Stimulated activated CD4-positive, alpha-beta T cell treated with anti-CD3 and anti-CD28 coated beads, Interleukin-1b, Interleukin-23, amount 100 ng/mL, for 24 hours (primary cell): ENCODE measurements at places on chromosomes 12 and 14.

GRCh38 chr14:97185186-97185585 lies 388.0 kb downstream of the VRK1 start:
- no peak for DNase-seq

GRCh38 chr14:77646907-77647306 lies 30.5 kb upstream of the SPTLC2 start:
- no peak for DNase-seq

DNA sequence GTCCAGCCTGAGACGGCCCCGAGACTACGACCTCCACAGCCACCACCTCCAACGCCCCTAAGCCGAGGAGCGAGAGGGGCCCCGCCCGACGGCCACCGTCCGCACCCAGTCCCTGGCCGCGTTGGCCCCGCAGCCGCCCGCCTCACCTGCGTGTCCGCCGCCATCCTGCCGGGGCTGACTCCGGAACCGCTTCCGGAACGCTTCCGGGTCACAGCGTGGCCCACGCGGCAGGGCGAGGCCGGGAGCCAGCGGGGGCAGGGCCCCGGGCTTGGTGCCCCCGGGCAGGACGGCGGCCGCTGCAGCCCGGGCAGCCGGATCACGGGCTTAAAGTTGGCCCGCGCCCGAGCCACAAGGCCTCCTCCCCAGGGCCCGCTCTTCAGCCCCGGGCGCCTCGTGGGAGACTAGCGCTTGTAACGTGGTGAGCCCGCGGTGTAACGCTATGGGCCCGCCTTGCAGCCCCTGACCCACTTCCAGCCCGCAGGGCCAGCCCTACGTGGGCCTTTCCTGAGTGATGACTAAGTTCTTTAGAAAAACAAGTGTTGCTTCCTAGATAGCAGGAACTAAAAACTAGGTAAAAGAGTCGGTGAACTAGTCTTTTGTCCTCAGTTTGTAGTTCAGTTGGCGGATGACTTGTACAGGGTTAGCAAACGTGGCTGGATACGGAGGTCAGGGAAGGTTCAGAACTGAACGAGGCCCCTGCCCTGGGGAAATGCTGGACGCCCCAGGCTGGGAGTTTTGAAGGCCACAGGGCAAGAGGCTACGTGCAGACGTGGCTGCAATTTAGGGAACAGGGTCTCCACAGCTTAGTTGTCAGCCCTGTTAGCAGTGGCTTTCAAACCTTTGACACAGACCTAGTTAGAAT lies at the start of gene GCN1:
TSS of gene GCN1 (minus strand) at position 182 of the 862 bp plus-strand sequence. CDS start at position 164, 18 bp downstream.
- DNase-seq, result peak; percentile 77

GRCh38 chr14:49581209-49582112 lies 4.7 kb downstream of the RPS29 start:
- no peak for DNase-seq

- no peak for DNase-seq
These were observed 203.1 kb upstream of the CNOT2 start for GRCh38 chr12:70040141-70040540.

GRCh38 chr12:109912855-109913321 lies 12.8 kb downstream of the TCHP start:
- no peak for DNase-seq

GRCh38 chr12:93972411-93973208 lies 175.8 kb upstream of the PLXNC1 start:
- no peak for DNase-seq

- DNase-seq, result no peak
These were observed 53.3 kb downstream of the BMAL2 start for GRCh38 chr12:27385766-27386564.

DNA sequence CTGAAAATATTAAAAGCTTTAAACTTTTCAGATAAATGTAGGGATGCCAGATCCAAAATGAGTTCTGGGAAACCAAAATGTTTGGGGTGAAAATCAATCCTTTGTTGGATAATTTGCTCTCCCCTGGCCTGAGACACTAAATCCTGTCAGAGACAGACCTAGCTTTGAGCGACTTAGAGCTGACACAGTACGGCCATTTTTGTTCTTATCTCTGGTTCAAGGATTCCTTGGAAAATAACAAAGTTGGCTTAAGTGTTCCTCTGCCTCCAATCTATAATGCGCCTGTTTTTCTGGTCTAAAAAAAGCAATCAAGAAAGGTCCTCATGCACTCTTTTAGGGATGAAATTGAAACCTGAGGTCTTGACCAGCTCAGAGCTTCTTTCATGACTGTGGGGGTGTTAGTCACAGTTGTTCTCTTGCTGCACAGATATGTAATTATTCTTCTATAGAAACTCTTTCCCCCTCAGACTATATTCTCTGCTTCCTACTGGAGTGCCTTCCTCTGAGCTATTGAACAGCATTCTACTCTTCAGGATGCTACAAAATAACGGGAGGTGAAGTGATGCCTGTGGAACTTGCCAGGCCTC lies 52.3 kb upstream of the EGLN3 start:
- no peak for DNase-seq

DNA sequence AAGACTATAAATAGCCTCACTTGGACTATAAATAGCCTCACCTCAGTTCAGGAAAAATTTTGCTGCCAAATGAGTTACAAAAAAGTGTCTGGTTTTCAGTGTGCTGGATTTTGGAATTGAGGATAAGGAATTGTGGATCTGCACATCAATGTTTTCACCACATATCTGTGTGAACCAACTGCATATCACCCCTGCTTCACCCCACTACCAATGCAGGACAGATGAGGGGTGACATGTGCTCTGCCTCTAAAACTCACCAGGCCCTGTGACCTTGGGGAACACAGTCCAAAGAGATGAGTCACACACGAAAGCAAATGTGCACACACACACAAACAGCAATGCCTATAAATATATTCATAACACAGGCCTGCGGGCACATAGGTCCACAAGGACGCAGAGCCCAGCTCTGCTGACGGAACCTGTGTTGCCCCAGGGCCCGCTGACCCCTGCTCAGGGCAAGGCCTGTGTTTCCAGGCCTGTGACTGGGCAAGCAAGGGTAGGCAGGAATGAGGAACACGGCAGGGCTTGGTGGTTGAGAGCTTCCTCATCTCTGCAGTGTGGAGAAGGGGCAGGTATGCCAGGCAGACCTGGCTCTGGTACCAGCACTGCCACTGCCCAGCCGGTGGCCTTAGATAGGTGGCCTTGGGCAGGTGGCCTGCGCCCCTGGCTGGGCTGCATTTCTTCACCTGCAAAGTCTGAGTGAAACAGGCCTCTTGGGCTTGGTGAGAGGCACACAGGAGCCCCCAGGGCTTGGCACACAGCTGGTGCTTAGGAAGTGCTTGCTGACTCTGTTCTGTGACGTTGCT lies 82.4 kb downstream of the ARL6IP4 start:
- DNase-seq, result no peak

DNA sequence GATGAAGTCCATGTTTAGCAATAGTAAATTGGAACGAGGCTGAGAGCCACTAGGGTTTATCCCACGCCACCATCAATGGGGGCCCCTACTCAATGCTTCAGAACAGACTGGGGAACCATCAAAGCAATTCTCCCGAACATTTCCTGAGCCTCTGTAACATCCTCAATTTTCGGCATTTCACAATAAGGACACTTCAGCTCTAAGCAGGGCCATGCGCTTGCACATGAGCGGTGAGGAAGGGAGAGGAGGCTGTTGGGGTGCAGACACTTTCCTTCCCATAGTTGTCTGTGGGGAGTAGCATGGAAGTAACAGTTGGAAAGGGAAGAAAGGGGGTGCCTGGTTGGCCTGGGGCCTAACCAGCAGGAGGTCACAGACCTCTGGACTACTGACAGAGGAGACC lies 129.9 kb upstream of the PRMT8 start:
- no peak for DNase-seq

- DNase-seq, result no peak
These were observed 4.9 kb upstream of the HOXC12 start for GRCh38 chr12:53949631-53950436.

DNA sequence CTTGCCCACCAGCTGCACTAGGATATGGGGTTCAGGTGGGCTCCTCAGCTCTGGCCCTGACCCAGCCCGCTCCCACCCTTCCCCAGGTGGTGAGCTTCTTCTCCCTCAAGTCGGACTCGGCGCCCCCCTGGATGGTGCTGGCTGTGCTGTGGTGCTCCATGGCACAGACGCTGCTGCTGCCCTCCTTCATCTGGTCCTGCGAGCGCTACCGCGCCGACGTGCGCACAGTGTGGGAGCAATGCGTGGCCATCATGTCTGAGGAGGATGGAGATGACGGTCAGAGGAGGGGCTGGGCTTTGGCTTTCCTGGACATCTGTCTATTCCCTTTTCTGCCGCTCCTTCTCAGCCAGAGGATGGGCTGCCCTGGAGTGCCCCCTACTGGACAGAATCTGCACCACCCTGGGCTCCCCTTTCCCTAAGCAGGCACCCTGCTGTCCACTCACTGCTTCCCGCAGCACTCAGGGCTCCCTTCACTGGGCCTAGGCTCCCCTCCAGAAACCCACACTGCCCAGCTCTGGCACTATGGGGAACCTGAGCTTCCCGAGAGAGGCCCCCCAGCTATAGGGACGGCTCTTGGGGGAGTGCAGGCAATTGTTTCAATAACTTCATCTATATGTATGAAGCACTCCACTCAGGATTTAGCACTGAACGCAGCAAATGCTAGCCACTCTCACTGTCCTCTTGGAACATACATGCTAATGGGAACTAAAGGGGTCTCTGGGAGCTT lies 2.6 kb upstream of the P3H3 start:
- peak; percentile 74 for DNase-seq

- no peak for DNase-seq
These were observed 76.9 kb upstream of the ATF1 start for GRCh38 chr12:50686976-50687375.

- DNase-seq, result no peak
These were observed 178.0 kb upstream of the CAND1 start for GRCh38 chr12:67091204-67091603.

DNA sequence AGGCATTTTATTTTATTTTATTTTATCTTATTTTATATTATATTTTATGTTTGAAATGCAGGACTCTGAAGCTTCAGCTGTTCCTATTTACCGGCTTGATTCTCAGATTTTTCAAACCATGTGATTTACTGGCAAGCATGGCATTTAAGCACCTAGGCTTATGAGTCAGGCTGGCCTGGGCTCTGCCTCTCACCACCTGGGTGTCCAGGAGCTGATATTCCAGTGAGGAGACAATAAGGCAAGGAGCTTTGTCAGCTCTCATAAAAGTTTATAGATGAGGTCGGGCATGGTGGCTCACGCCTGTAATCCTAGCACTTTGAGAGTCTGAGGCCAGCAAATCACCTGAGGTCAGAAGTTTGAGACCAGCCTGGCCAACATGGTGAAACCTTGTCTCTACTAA lies 2.1 kb downstream of the DAO start:
- no peak for DNase-seq

DNA sequence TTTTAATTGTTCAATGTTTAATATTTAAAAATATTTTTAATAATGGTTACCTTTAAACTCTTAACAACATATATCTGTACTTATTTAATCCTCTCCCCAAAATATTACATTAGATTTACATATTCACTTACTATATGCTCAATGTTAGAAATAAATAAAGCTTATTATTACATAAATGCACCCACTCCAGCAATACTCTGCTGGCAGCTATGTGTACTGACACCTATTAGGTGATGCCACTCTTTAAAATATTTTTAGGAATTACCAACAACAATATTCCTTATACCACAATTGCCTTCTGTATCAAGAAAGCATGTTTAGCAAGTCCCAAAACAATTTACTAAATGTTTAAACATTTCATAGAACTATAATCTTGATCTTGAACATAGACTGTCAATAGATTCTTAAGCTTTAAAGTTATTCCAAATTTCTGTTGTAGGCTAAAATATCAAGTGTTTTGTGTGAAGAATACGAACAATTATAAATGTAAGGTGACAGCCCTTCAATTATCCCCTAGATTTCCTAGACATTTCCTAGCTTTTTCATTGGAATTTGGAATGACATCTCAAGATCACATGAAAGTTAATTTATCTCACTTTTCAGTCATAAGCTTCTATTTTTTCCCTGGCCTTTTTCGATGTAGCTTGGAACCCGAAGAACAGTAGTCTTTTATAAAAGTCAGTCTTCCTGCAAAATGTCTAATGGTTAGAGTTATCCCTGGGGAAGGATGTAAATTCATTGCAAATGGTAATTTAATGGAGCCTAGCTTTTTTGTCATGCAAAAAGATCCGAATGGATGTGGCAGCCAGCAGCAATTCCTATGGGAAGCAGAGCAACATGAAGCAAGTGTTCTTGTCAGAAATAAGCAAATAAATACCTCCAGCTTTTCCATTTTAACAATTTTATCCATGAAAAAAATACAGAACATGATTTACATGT lies 907.5 kb upstream of the ATXN7L3B start:
- DNase-seq, result no peak
